ENCODE measurements at places on chromosomes 5 and 9. TPM values are rescaled to one million over a fixed set of nuclear protein-coding genes. Genes with fewer than 3 reads are reported as not detected.

DNA sequence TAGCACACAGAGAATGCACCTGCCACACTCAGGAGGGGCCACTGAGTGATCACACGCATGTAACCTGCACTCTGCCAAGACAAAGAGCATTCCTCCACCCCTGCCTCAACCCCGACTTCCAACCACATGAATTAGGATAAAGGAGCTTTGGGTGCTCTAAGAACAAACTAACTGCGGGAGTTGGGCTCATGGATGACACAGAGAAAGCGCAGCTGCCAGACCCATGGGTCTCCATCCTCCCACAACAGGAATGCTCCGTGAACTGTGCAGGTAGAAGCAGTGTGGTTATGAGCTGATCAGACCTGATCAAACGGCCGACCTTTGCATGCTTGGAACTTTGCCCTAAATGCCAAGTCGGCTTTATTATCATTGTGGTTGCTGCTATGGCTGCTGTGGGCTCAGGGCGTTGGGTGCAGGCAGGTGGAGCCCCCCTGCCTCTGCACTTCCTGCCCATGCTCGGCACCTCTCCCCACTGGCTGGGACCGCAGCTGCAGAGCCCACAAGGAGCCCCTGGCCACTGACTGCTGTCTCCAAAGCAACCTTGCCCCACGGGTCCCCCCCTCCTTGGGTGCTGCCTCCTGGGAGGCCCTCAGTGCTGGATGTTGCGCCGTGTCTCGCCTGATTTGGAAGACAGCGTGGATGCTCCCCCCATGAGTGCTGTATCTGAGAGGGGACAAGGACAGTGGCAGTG is 2.6 kb upstream of the SLC6A3 start:
- no peak overlapping the region for H3K27ac ChIP-seq
- no peak overlapping the region for H3K4me3 ChIP-seq
- H3K36me3 ChIP-seq: no peaks in the 10 kb centered on the region
- H3K27me3 ChIP-seq: no peaks in the 10 kb centered on the region
- DNase-seq: peak; percentile 38
- no peaks in the 10 kb centered on the region for H3K4me1 ChIP-seq

DNA sequence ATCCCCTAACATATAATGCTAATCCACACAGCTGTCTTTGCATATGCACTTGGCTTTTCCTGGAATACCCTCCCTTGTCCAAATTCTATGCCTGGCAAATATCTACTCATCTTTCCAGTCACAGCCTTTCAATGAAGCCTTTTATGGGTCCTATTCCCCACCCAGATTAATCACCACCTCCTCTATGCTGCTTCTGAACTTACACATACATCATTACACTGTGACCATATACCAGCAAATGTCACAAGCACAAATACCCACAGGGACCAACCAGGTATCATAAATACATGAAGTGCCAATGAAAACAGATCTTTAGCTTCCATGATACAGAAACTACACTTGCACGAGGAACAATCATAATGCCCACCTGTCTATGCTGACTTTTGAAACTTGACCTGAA is 22.3 kb downstream of the LPAR1 start:
- no peaks in the 10 kb centered on the region for H3K36me3 ChIP-seq
- no peaks in the 10 kb centered on the region for H3K27me3 ChIP-seq

GRCh38 chr9:28961623-28962022 is 1388.3 kb upstream of the C9orf72 start:
- H3K4me1 ChIP-seq: no peaks in the 10 kb centered on the region
- no peaks in the 10 kb centered on the region for H3K36me3 ChIP-seq
- no peak for DNase-seq
- peaks cover 2% of the 10 kb centered on the region for H3K27me3 ChIP-seq

DNA sequence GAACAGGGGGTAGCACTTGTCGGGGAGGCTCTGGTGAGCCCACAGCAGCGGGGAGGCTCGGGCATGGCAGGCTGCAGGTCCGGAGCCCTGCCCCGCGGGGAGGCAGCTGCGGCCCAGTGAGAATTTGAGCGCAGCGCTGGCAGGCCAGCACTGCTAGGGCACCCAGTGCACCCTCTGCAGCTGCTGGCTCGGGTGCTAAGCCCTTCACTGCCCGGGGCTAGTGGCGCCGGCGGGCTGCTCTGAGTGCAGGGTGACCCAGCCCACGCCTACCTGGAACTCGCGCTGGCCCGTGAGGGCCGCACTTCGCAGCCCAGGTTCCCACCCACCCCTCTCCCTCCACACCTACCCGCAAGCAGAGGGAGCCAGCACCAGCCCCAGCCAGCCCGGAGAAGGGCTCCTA is 151.0 kb downstream of the NXNL2 start:
- H3K36me3 ChIP-seq: no peaks in the 10 kb centered on the region
- no peak overlapping the region for H3K4me3 ChIP-seq
- no peak for DNase-seq
- H3K27me3 ChIP-seq: no peaks in the 10 kb centered on the region
- H3K4me1 ChIP-seq: no peaks in the 10 kb centered on the region
- H3K27ac ChIP-seq: no peak overlapping the region

GRCh38 chr9:130461218-130461630 is 16.5 kb downstream of the ASS1 start:
- no peaks in the 10 kb centered on the region for H3K36me3 ChIP-seq
- no peaks in the 10 kb centered on the region for H3K27me3 ChIP-seq
- H3K27ac ChIP-seq: no peak overlapping the region
- no peak overlapping the region for H3K4me3 ChIP-seq
- peak; percentile 64 for DNase-seq

- H3K4me3 ChIP-seq: no peak overlapping the region
- no peaks in the 10 kb centered on the region for H3K27me3 ChIP-seq
- no peak overlapping the region for H3K27ac ChIP-seq
- no peaks in the 10 kb centered on the region for H3K4me1 ChIP-seq
Observed at GRCh38 chr9:126925876-126926275, 11.3 kb downstream of the RALGPS1 start.

- H3K4me1 ChIP-seq: no peaks in the 10 kb centered on the region
- H3K27ac ChIP-seq: no peak overlapping the region
- no peaks in the 10 kb centered on the region for H3K36me3 ChIP-seq
Observed at GRCh38 chr5:102971676-102972293, 148.2 kb downstream of the GIN1 start.

- H3K4me3 ChIP-seq: no peak overlapping the region
- H3K27me3 ChIP-seq: no peaks in the 10 kb centered on the region
- H3K4me1 ChIP-seq: peaks cover 9% of the 10 kb centered on the region
- H3K36me3 ChIP-seq: no peaks in the 10 kb centered on the region
Observed at GRCh38 chr5:119276978-119277377, 78.8 kb upstream of the TNFAIP8 start.

GRCh38 chr5:154444556-154445421 is 1.0 kb upstream of the SAP30L start:
- H3K4me1 ChIP-seq: no peaks in the 10 kb centered on the region
- peak overlapping the region; percentile 98 for H3K4me3 ChIP-seq
- DNase-seq: no peak
- peak overlapping the region; percentile 53 for H3K27ac ChIP-seq
- no peaks in the 10 kb centered on the region for H3K27me3 ChIP-seq

GRCh38 chr5:149809931-149810691 is 80.0 kb downstream of the PPARGC1B start:
- no peaks in the 10 kb centered on the region for H3K27me3 ChIP-seq
- no peak for DNase-seq
- no peak overlapping the region for H3K27ac ChIP-seq
- no peaks in the 10 kb centered on the region for H3K4me1 ChIP-seq

The NADK2 gene
- 26.6 TPM for total RNA-seq

The NKD2 gene
- total RNA-seq: 6.8 TPM

The NTNG2 gene
- 5.3 TPM for total RNA-seq

The HBEGF gene
- 14.5 TPM for total RNA-seq

The LCP2 gene
- 25.7 TPM for total RNA-seq

The LHX6 gene
- 12.2 TPM for total RNA-seq

Measured in aorta (tissue), 5 donors.